NCI-H2171 (cell line): ENCODE measurements at places on chromosomes 3 and 15.
A peak's percentile ranks its signal among the peaks of the same experiment; 100 is the strongest.

GRCh38 chr15:63157891-63158431 lies 684 bp upstream of the RPS27L start:
- no peak for DNase-seq

GRCh38 chr3:84175449-84175848 lies 783.3 kb upstream of the CADM2 start:
- DNase-seq, result no peak

- DNase-seq, result no peak
Measured at GRCh38 chr15:91924183-91924582, 70.7 kb downstream of the SLCO3A1 start.

DNA sequence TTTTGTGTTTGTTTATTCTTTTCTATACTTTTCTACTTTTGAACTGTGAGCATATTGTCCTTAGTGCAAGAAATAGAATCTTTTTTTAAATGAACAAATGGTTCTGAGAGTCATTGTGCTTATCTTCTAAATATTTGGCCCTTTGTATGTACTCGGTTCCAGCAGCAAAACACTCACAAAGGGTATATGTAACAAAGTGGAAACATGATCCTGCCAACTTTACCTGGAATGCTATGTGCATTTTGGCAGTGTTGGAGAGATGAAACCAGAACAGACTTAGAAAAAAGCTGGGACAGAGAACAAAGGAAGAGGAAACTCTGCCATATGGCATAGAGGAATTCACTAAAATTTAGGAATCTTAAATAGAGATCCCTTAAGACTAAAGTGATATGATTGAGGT lies 150.1 kb downstream of the FGF12 start:
- DNase-seq, result peak; percentile 54

GRCh38 chr3:20668411-20668810 lies 482.4 kb upstream of the SGO1 start:
- DNase-seq, result peak; percentile 6

DNA sequence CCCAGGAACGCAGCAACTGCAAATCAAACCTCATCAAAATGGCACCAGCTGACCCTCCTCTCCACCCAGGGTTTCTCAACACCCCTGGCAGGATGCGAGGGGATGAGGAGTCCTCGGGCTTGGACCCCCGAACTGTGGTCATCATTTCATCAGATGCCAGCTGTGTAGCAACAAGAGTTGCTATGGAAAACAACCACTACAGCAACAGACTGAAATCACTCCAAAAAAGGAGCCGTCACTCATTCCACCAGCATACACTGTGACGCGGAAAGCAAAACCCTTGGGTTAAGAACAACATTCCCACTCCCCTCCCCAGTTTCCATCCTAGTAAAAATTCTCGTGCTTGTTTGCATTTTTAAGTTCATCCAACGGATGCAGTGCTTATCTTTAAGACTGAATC lies 40.1 kb downstream of the VGLL4 start:
- no peak for DNase-seq

GRCh38 chr15:70726753-70727152 lies 36.6 kb downstream of the UACA start:
- no peak for DNase-seq
